Motor neuron (in vitro differentiated cells): ENCODE measurements at places on chromosomes 12 and 14.
A peak's percentile ranks its signal among the peaks of the same experiment; 100 is the strongest.

DNA sequence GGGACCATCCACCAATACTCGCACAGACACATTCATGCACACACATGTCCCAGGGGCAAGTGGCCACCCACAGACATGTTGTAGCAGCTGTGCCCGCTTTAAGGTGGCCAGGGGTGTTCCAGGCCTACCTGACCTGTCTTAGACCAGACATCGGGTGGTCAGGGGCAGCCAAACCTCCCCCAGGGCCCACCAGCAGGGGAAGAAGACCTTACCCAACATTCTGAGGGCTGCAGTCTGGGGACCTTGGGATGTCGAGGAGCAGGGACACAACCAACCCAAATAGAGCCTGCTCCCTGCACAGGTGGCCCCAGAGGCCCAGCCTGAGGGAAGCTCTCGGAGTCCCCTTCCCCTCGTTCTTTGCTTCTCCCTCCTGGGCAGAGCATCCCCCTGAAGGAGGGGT is 1.7 kb upstream of the TMEM119 start:
- no peak for ATAC-seq

DNA sequence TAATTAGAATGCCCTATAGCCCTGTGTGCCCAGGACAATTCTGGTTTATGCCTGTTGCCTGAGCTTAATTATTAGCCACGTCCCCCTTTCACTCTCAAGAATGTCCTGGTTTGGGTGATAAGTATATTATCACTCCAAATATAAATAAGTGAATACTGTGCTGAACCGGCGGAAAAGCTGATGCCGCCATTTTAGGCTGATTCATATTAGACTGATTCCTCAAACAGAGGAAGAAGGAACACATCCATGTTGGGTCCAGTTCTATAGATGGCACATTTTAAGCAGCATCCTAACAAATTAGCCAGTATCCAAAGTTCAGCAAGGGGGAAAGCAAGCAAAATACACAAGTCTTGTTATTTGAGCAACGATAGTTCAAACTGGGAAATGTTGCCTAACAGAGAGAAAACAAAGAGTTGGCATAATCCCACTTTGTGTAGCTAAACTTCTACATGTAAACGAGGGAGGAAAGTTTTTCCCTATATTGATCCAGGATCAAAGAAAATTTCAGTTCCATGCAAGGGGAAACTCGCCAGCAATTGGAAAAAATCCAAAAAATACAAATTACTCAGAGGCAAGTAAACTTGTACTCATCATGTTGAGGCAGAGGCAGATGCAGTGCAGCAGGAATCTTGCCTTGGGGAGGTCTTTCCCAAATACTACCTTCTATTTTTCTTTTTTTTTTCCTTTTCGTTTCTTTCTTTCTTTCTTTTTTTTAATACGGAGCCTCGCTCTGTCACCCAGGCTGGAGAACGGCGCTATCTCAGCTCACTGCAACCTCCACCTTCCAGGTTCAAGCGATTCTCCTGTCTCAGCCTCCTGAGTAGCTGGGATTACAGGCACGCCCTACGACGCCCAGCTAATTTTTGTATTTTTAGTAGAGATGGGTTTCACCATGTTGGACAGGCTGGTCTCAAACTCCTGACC is 96.2 kb downstream of the ITPR2 start:
- no peak for ATAC-seq

GRCh38 chr12:25071366-25071765 is 122.5 kb upstream of the BCAT1 start:
- ATAC-seq = no peak

- peak; percentile 7 for ATAC-seq
Observed at GRCh38 chr14:24231263-24232120, 675 bp downstream of the NEDD8 start.

DNA sequence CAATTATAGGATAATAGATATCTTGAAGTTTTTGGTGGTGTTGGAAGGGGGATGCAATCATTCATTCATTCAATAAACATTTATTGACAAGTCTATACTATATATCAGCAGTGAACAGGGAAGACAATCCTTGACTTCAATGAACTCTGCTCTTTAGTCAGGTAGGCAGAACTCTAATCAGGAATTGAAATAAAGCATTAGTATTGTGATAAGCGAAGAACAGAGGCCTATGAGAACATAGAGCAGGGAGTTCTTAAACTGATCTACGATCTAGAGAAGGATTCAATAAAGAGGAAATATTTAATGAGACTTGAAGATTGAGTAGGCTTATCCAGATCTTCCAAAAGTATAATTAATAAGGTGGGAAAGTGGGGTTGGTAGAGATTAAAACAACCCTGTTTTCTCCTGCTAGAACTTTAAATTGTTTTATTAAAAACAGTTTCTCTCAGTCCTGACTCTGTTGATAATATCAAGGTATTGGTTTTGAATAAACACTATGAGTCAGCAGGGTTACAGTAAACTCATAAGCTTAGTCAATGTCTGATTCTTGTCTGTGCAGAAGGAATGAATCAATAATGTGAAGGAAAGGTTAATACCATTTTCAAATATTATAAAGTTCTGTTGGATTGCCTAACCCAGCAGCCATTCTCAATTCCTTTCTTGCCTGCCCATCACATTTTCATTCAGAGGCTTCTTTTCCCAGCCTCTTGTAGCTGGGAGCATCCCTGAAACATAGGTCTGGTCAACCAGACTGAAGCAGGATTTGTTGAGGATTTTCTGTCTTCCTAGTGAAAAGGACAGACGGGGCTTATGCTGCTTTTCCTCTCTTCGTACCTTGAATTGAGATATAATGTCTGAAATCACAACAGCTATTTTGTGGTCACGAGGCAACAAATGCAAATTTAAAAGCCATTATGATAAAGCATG is 38.9 kb upstream of the KTN1 start:
- ATAC-seq = no peak
